Right lung (tissue), 10 donors: ENCODE measurements at places on chromosomes 5 and 9. TPM values are rescaled to one million over a fixed set of nuclear protein-coding genes. Genes with fewer than 3 reads are reported as not detected.

DNA sequence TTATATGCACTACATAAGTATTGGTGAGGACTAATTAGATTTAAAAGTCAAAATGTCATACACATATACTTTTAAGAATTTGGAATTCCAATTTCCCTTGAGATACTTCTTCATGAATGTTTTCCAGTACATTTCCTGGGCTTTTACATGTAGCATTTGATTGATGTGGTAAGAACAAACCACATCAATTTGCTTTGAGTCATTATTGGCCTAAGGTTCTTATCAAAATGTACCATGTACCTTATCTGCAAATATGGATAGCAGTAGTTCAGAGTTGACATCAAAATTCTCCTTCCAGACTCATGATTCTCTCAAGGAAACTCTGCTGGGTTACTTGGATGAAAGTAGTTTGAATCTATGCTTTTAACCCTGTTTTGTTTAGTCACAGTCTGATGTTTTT, 2.5 kb downstream of the CAST start:
- DNase-seq, result no peak

DNA sequence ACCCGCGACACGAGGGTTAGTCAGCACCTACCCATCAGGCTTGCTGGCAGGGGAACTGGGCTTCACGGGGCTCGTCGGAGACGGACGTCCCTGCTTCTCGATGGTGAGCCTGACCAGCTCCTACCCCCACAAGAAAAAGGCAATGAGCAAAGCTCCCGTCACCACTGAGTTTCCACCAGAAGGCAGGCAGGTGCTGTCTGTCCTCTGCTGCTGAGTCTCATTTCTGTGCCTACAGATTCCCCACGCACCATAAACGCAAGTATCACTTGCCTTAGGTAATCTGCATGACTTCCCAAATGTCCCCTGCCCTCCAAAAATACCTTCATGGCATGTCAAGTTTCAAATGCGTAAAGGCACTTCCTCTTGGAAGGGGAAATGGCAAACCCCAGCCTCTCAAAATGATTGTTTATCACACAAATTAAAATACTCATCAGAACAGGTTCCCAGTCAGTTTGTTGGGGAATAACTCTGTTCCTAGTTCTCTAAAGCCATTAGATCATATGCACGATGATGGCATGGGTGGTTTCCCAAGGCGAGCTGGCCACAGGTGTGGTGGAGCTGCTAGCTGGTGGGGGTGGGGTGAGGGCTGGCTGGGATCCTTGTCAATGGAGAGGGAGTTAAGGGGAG, 85.0 kb downstream of the PRRT1B start:
- DNase-seq, result no peak

GRCh38 chr9:78756813-78757510, 460.0 kb downstream of the PSAT1 start:
- DNase-seq, result no peak

DNA sequence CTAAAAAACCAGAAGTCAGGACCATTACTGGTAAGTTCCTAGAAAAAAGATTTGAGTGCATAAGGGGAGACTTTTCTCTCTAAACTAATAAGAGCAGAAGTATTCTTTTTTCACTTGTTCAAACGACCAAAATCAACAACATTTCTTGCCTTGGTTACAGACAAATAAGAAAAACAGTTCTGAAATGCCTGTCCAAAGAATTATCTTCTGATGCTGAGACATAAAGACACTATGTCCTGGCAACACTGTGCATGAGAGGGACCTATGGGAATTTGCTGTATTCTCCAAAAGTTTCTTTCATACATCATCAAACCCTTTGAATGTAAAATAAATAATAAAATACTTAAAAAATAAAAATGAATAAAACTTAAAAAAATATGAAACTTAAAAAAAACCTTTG, 50.4 kb downstream of the ZNF474 start:
- no peak for DNase-seq

Gene QRFP
- polyA plus RNA-seq, result 0.38 TPM

Gene DNAH5
- polyA plus RNA-seq, result 2.2 TPM
